ENCODE measurements at places on chromosomes 5 and 9.

GRCh38 chr9:17481565-17481964 is 97.3 kb upstream of the SH3GL2 start:
- DNase-seq = no peak

DNA sequence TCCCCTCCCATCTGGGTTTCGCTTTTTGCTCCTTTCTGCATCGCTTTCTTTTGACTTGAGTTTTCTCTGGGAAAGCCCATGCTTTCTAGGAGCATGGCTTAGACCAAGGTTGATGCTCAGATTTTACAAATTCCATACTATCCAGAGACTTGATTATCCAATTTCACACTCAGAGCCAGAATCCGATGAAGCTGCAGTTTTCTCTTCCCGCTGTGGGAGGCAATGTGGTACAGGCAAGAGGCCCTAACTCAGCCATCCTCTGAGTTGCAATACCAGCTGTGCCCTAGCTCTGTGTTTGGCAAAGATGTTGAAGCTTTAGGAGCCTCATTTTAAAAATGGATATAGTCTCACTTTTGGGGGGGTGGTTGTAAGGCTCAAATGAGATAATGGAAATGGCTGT is 85.1 kb downstream of the BRINP1 start:
- DNase-seq = no peak

- no peak for DNase-seq
Measured at GRCh38 chr9:76570826-76571225, 111.8 kb downstream of the GCNT1 start.

- no peak for DNase-seq
Measured at GRCh38 chr5:157558041-157558595, 17.5 kb downstream of the ADAM19 start.

All from activated CD4-positive, alpha-beta T cell treated with anti-CD3 and anti-CD28 coated beads, Interleukin-2, amount 50 U/mL, for 1 hour (primary cell).